Activated CD8-positive, alpha-beta T cell treated with anti-CD3 and anti-CD28 coated beads, Interleukin-2, amount 10 ng/mL, durations not matched to agents 7 days and 5 days (primary cell): ENCODE measurements at places on chromosomes 11 and 22. TPM values are rescaled to one million over a fixed set of nuclear protein-coding genes. Genes with fewer than 3 reads are reported as not detected.

MISFA gene
- not detected for total RNA-seq

GAS2L1 gene
- 11.4 TPM for total RNA-seq

DNA sequence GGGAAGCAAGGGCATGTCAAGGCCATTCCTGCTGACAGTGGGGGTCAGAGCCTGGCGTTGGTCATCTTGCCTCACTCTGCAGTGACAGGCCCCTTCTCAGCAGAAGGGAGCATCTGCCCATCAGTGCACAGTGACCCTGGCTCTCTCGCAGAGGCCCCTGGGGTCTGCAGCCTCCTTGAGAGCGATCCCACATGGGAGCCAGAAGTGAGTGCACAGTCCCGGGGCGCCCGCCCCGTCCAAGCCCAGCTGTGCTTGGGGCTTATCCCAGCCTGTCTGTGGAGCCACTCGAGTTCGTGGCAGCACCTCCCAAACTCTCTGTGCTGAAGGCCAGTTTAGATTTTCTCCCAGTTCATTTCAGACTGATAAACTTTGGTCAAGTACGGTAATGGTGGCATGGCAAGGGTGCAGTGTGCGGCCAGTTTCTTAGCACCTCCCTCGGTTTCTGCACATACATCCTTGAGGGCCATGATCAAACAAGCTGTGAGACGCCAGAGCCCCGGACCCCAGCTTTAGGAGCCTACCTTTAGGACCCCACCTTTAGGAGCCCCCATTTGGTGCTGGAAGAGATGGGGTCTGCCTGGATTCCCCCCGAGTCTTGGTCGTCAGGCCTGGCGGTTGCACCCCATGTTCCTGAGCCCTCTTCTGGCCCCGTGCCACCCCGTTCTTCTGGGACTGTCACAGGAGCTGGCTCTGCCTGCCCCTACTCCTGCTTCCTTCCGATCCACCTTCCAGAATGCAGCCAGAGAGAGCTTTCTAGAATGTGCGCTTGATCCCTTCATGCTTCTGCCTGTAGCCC lies 369.4 kb downstream of the TBC1D22A start:
- H3K36me3 ChIP-seq: peaks cover 5% of the 10 kb centered on the region
- DNase-seq: no peak
- no peak overlapping the region for H3K4me3 ChIP-seq
- H3K27me3 ChIP-seq: no peaks in the 10 kb centered on the region
- H3K27ac ChIP-seq: peak overlapping the region; percentile 2
- peaks cover 6% of the 10 kb centered on the region for H3K4me1 ChIP-seq

DNA sequence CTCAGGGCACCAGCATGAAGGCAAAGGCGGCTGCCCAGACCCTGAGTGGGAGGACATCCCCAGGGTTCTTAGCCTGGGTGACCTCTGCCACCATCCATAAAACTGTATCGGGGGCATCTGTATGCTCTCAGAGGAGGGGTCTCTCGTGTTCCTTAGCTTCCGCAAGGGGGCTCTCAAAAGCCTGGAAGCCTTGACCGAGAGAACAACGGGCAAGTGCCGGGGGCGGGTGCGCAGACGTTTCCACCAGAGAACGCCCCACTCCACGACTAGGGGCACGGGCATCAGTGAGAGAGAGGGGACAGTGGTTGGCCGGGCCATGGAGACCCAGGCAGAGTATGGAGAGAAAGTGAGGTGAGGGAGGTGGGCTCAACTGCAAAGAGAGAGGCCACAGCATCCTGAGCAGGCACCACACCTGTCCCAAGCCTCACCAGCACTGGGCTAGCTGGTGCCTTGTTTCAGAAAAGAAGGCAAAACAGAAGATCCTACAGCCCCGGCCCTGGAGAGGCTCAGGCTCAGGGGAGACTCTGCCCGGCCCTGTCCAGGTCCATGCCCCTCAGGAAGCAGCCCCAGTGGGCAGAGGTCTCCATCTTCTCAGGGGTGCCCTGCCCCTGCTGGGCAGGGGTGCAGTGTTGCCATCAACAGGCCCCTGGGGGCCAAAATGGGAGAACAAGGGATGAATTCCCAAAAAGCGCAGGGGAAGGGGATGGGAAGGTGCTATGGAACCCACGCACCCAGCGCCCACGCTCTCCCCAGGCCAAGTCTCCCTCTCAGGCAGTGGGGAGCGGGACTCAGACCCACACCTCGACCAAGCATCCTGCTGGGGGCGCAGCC lies 5.9 kb downstream of the TSPAN32 start:
- no peak for DNase-seq
- no peak overlapping the region for H3K4me3 ChIP-seq
- peak overlapping the region; percentile 61 for H3K27ac ChIP-seq
- no peaks in the 10 kb centered on the region for H3K27me3 ChIP-seq
- peaks cover 7% of the 10 kb centered on the region for H3K36me3 ChIP-seq

GRCh38 chr11:78372114-78372768 lies 45.4 kb downstream of the GAB2 start:
- H3K27me3 ChIP-seq: peaks cover 8% of the 10 kb centered on the region
- no peak overlapping the region for H3K27ac ChIP-seq
- H3K36me3 ChIP-seq: peaks cover 5% of the 10 kb centered on the region
- peaks cover 2% of the 10 kb centered on the region for H3K4me1 ChIP-seq
- H3K4me3 ChIP-seq: no peak overlapping the region

DNA sequence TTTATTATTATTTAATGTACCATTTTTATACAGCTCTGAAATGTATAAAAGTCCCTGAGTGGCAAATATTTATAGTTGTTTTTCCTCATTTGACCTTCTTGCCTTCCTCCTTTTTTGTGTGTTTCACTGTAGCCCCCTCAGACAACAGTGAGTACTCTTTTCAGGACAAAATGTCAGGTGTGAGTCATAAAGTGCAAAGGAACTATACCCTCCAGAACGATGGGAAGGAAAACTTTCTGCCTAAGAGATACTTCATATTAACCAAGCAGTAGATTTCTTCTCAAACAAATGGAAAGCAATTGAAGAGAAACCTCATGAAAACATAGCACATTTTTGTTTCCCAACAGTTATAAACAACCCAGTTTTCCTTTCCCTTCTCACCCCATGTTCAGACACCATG lies 16.1 kb upstream of the MS4A7 start:
- no peaks in the 10 kb centered on the region for H3K36me3 ChIP-seq
- no peak overlapping the region for H3K4me3 ChIP-seq
- H3K4me1 ChIP-seq: no peaks in the 10 kb centered on the region
- H3K27me3 ChIP-seq: peaks cover 8% of the 10 kb centered on the region
- no peak for DNase-seq

DNA sequence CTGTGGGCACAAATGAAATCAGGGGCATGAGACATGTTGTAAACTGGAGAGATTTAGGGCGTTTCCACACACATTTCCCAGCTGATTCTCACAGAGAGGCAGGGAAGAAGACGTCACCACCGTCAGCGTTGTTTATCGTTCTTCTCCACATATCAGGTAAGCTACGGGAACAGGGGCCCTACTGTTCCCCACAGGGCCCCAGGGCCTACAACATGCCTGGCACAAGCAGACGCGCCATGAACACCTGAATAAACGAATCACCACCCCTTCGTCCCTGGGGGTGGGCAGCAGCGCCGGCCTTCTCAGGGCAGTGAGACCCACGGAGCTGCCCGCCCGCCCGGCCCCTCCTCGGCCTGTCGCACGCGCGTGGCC lies 342 bp downstream of the EFCAB6 start:
- H3K4me1 ChIP-seq: peaks cover 21% of the 10 kb centered on the region
- H3K4me3 ChIP-seq: peak overlapping the region; percentile 89
- H3K36me3 ChIP-seq: peaks cover 7% of the 10 kb centered on the region
- DNase-seq: no peak
